Stimulated activated CD8-positive, alpha-beta memory T cell treated with anti-CD3 and anti-CD28 coated beads, Interleukin-2, amount 100 ng/mL, for 1 hour (primary cell): ENCODE measurements at places on chromosomes 1 and 21.

DNA sequence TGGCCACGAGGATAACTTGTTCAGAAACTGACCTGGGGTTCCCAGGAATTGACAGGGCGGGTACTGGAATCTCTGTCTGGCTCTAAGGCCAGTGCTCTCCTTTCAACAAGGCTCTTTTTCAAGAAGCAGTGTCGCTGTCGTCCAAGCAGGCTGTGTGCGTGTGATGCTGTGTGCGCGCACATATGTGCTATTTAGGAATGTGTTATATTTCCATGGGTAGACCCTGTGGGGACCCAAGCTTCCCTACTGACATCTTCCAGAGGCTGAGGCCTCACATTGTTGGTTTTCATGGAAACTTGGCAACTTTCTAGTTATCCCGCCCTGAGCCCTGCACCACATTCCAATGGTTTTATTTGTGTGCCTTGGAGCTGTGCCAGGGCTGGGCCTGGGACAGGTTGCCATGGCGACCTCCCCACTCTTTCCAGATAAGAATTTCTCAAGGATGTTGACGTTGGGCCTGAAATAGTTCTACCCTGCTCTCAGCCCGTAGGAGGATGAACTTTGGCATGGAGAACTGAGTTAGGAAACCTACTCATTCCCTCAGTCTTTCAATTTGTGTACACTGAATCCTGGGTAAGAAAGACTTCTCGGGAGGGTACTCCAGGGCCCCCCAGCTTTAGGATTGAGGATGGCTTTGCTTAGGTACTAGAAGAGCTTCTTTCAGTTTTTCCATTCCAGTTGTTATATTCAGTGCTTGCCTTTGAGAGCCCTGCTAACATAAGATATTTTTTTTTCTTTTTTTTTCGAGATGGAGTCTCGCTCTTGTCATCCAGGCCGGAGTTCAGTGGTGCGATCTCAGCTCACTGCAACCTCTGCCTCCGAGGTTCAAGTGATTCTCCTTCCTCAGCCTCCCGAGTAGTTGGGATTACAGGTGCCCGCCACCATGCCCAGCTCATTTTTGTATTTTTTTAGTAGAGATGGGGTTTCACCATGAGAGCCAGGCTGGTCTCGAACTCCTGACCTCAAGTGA is 38.8 kb upstream of the SRSF10 start:
- DNase-seq: no peak

DNA sequence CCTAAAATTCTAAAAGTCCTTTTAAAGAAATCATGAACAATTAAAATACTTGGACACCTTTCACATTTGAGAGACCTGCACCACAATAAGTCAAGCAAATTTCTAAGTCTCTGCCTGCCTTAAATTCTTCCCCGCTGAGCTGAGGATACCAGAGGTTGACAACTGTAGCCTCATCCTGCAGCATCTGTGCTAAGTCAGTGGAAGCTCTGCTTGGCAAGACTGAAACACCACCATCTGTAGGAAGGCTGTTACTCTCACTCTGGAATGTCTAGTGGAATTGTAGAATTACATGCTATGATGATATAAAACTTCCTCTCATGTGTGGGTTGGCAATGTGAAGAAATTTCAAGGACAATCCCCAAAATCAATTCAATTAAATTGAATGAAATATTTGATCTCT is 1756.5 kb downstream of the NCAM2 start:
- DNase-seq: no peak

DNA sequence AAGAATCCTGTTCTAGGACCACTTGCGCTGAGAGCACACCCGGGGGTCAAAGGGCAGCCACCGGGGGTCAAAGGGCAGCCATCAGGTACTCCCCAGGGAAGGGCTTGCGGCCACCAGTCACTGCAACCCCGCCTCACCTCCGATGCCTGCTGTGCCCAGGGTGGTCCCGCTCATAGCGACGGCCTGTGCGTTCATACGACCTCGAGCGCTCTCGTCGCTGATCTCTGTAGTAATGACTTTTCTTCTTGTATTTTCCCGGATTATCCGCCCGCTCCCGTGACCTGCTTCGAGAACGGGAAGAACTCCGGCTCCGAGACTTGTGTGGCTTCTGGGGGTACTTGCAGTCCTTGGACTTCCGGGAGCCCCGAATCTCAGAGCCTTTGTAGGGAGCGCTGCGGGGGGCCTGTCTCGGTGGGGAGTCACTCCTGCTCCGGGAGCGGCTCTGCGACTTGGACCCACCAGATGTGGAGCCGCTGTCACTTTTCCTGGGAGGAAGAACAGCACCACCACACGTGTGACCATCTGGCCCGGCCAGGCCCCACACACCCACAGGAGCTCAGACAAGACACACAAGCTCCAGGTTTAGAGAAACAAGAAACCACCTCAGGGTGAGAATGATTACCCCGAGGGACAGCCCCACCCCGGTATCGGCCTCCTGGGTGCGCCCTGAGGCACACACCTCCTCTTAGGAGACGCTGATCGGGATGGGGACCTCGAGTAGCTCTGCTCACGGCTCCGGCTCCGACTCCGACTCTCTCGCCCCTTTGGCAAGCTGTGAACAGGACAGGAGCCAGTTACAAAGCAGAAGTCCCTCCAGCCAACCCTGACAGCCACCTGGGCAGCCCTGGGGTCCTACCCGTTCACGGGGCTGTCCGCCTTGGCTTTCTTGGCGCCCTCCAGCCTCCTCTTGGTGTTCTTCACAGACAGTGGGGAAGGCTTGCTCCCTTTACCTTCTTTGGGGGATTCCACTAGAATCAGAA is 11.7 kb downstream of the CCNL2 start:
- no peak for DNase-seq

DNA sequence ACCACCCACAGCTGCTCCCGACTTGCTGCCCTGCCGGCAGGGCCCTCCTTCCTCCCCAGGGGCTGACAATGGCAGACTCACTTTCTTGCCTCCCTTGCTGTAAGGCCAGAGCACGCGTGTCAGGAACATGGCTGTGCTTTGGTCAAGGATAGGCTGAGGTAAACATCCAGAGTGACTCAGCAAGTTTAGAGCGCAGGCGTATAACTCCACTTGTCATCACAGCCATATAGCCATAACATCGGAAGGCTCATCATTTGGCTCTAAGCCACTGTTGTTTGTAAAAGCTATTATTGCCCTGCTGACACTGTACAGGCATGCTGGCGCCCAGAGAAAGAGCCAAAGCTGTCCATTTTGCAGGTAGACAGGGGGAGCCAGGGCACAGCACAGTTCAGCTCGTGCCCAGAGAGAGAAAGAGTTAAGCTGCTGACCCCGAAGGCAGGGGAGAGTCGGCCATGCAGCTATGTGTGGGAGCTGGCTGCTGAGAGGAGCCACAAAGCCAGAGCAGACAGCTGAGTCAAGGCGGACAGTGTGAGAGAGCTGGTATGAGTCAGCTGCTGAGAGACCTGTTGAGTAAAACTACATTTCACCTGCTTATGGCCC is 60.6 kb downstream of the GNG4 start:
- no peak for DNase-seq

- no peak for DNase-seq
These were observed 403.4 kb upstream of the BRINP3 start for GRCh38 chr1:190881064-190881463.

- DNase-seq: no peak
These were observed 3.6 kb upstream of the CRABP2 start for GRCh38 chr1:156709031-156709430.

GRCh38 chr1:230243583-230244353 is 176.7 kb downstream of the GALNT2 start:
- DNase-seq: no peak

DNA sequence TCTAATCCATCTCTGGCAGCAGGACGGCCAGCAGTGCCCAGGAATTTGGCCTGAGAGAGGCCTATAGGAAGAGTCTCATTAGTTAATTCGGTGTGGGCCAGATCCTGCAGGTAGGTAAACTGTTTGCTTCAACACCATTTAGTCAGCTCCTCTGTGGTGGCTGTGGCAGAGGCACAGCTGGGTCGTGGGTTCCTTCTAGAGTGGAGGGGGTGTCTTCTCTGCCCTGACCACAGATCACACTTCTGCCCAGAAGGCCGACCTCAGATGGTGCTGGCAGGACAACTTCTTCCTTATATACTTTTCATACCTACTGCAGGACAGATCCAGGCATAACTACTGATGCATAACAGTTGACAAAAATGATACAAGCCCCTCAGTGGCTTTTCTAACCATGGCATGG is 281.4 kb downstream of the RPS6KC1 start:
- DNase-seq: no peak

DNA sequence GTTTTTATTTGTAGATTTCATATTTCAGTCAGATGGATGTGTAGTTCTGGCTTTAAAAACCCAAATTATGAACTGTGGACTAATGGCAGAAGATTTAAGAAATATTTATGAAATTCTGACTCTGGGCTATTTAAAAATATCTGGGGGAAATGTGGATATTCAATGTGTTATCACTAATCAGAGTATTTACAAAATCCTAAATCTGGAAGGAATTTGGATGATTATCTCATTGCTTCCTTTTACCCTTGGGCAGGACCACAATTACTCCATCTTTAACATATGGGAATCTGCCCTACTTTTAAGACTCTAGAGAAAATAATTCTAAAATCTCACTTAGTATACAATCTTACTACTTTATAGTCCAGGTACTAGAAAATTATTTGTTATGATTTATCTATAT is 203.2 kb downstream of the PDE4B start:
- DNase-seq: no peak

DNA sequence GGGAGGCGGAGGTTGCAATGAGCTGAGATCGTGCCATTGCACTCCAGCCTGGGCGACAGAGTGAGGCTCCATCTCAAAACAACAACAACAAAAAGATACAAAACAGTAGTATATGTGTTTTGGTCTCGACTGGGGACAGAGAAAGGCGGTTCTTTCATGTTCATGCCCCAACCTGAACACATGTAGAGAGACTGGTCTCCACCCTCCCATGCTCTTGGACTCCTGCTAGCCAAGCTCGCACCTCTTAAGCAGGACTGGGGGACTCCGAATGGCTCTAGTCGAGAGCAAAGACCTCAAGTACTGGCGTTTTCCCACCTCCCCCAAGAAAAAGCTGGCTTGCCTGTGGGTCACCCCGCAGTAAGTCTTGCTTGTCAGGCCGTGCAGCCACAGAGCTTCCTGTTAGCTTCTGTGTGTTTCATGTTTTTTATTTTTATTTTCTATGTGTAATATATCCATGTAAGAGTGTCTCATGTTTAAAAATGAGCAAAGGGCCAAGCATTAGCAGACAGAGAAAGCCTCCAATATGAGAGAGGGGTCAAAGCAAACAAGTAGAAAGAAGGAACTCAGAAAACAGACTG is 91.6 kb downstream of the SCCPDH start:
- no peak for DNase-seq

- no peak for DNase-seq
These were observed 12.7 kb downstream of the CDCA8 start for GRCh38 chr1:37704966-37705365.

DNA sequence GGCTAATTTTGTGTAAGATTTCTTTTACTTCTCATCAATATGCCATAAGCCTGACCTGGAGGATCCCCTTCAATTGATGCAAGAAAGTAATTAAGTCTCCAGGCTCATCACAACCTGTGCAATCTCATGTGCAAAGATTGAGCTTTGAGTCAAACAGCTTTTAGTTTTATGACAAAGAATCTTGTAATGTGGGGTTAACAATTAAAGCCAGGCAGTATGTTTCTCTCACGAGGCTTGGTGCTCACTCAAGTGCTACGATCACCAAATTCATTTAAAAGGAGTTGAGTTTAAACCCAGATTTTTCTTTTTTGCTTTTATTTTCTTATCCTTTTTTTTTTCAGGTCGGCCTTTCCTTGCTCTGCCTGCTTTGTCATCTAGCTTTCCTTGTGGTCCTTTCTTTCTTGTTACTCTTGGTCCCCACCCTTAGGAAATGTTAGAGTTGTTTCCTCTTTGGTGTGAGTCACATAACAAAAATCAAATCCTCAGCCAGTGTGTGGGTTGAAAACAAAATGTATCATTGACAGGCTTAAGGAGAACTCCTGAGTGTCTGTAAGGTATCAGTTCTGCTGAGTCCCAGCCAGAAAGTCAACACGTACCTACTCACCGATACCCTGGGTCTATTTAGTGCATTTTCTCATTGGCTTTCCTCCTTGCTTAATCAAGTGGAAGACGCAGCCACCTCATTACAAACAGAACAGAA is 1037.2 kb downstream of the ADGRL2 start:
- no peak for DNase-seq

GRCh38 chr1:109559995-109560394 is 11.6 kb downstream of the GNAI3 start:
- DNase-seq: no peak

GRCh38 chr1:205068001-205068400 is 16.3 kb downstream of the TMEM81 start:
- no peak for DNase-seq

DNA sequence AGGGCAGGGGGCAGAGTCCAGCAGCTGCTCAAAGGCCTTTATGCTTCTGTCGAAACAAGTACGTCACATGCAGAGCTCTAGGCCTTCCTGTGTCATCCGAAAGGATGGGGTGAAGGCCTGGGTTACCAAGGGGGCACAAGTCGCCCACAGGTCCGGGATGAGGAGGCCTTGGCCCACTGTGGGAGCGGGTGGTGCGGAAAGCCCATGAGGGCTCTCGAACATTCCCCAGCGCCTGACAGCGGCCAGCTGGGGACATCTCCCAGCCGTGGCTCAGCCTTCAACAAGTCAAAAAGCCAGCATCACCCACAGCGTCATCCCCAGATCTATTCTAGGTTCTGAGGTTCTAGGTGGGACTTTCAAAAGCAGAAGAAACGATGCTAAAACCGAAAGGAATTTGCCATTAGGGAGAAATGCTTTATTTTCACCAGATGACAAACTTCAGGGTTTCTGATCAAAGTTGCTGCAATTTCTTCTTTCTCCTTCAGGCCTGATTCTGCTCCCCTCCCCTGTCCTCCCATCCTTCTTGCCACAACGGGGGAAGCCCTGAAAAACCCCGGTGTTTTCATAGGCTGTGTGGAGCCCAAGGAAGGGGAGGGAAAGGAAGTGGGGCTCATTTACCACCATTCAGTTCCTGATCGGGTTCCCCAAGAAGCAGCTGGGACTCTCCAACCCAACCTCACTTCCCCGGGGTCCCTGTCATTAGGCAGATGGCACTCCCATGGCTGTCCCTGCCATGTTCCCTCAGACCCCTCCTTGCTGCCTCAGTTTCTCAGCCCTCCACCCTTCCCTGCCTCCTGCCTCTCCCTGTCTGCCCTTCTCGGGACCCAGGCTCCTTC is 17.6 kb downstream of the GPR137B start:
- no peak for DNase-seq
